Caco-2 (cell line): ENCODE measurements at places on chromosomes 4 and X. TPM values are rescaled to one million over a fixed set of nuclear protein-coding genes. Genes with fewer than 3 reads are reported as not detected.

- H3K4me1 ChIP-seq = peaks cover 5% of the 10 kb centered on the region; the same call in 1 of the 2 replicates
- H3K36me3 ChIP-seq = no peaks in the 10 kb centered on the region
- no peak overlapping the region for H3K27ac ChIP-seq
- no peaks in the 10 kb centered on the region for H3K27me3 ChIP-seq
Measured at GRCh38 chr4:123390846-123391456, 5.6 kb upstream of the SPRY1 start.

Gene SLC6A14
- total RNA-seq = 0.12 TPM in 1 of 2 replicates, not detected in the other

GRCh38 chrX:107704181-107704580 is 71.4 kb downstream of the TSC22D3 start:
- no peak overlapping the region for H3K27ac ChIP-seq
- H3K4me1 ChIP-seq = no peaks in the 10 kb centered on the region
- DNase-seq = no peak
- no peak overlapping the region for H3K4me3 ChIP-seq

DNA sequence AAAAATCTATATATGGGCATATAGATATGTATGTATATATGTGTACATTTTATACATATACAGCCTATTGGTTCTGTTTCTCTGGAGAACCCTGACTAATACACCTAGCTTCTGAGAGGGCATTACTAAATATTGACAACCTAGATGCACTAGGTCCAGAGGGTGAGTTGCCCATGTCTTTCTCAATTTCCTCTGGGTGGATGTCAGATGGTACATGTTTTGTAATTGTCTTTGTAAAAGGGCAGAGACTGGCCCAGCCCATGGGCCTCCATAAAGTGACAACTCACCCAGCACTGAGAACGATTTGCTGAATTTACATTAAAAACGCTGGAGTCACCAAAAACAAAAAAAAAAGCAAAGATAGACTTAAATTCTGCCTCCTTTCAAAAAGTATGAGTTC is 198.5 kb upstream of the FAM241A start:
- no peak for DNase-seq
- no peaks in the 10 kb centered on the region for H3K36me3 ChIP-seq
- H3K4me1 ChIP-seq = no peaks in the 10 kb centered on the region
- H3K4me3 ChIP-seq = no peak overlapping the region

DNA sequence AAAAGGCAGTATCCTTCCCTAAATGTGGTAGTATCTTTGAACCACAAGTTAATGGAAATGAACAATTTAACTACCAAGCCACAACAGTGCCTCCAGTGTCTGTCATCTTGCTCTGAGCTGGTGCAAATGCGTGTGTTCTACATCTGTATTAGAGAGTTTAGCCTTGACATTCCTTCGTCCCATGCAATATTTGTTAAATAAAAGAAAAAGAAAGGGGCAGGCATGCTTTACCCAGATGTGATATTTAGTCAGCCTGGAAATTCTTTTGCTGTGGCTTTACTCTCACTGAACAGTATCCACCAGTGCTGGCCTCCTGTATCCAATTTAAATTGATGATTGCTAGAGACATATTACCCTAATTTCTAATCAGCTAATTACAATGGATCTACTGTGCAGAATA is 310.5 kb downstream of the CFAP299 start:
- no peak overlapping the region for H3K4me3 ChIP-seq
- H3K36me3 ChIP-seq = no peaks in the 10 kb centered on the region
- no peaks in the 10 kb centered on the region for H3K4me1 ChIP-seq
- no peak overlapping the region for H3K27ac ChIP-seq

Gene CENPVL2
- not detected in 2 replicates for total RNA-seq

DNA sequence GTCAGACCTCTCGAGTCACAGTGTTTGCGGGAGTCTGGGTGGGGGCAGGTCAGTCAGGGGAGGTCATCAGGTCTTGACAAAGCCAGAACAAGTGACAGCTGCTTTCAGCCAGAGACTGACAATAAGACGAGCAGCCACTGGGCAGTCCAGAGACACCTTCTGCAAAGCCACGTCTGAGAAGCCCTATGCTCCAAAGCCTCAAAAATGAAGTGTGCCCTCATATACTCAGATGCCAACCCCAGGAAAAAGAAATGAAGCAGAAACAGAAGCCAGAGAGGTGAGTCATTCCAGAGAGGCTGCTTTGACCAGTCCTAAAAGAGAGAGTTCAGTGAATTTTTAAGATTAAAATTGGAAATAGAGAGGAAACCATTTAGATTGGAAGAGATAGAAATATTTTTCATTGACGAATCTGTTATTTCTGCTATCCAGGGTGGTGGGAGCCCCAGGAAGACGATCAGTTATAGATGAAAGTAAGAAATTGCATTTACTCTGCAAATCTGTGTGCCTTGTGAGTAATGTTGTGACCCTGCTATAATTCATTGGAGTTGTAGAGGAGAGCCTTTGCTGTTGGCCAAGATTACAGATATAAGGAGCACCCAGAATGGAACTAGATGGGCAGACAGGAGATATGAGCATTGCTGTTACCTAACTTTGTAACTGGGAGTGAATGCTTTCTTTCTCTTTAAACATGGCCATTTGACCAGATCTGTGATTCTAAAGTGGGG is 77.9 kb downstream of the LRRC66 start:
- 0 out of 2 replicates have a peak, but pooled peaks cover 3% of the 10 kb centered on the region for H3K4me1 ChIP-seq
- no peak for DNase-seq
- no peak overlapping the region for H3K27ac ChIP-seq
- H3K36me3 ChIP-seq = no peaks in the 10 kb centered on the region
